Fibroblast of skin of left biceps (primary cell): ENCODE measurements at places on chromosomes 5 and 9.

DNA sequence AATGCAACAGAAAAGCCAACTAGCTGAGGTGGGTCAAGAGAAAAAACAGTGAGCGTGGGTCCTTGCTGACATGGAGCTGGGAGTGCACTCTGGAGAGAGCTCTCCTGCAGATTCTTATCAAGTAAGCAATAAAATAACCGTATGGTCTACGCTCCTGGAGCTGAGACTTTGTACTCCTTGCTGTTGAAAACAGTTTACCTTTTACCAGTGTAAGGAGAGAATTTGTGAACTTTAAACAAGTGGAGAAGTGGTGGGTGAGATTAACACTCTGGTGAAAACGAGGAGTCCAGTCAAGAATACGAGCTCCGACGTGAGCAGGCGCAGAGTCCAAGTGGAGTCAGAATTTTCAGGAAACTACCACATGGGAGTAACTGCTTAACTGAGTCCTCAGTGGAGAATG is 156.1 kb upstream of the ERCC6L2 start:
- DNase-seq: no peak

DNA sequence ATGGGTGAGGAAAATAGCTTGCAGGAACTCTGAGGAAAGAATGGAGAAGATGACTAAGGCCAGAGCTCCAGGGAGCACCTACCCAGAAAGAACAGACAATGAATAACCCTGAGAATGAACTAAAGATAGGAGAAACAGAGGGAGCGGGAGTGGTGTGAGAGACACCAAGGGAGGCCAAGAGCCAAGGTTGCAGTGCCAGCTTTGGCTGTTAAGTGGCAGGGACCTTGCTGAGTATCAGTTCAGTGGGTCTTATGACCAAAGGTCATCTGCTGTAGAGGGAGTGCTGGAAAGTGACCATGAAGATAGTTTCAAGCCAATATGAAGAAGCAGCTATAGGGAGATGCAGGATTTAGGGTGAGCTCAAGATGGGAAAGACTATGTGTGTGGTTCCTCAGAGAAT is 16.7 kb downstream of the P4HA2 start:
- no peak for DNase-seq

DNA sequence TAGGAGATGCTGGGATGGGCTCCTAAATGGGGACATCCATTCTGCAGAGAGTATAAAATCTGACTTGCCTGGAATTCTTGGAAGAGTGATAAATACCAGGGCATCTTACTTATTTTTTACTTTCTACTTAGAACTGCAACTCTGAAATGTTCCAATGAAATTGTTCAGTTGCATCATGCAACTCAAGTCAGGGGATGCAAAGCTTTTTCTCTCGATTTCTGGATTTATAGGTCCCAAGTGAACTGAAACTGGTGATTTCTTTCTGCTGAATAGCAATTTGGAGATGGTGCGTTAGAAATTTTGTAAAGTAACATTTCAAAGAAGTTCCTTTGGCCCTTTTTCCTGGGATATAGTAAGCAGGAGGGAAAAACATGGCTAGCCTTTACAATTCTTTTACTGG is 238.4 kb upstream of the CD180 start:
- no peak for DNase-seq

- DNase-seq: no peak
Measured at GRCh38 chr5:56501781-56502557, 268.8 kb upstream of the ANKRD55 start.

GRCh38 chr9:114367772-114368569 is 19.8 kb downstream of the AKNA start:
- DNase-seq: no peak

- DNase-seq: no peak
Measured at GRCh38 chr5:35066260-35066795, 18.6 kb upstream of the AGXT2 start.

DNA sequence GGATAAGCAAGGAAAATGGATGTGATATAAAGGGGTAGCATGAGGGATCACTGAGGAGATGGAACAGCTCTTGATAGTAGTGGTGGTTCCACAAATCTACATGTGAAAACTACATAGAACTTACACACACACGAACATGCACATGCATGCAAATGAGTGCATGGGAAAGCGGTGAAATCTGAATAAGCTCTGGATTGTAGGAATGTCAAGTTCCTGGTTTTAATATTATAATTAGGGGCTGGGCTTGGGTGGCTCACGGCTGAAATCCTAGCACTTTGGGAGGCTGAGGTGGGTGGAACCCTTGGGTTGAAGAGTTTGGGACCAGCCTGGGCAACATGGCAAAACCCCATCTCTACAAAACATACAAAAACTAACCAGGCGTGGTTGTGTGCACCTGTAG is 13.1 kb upstream of the PDCL start:
- DNase-seq: no peak

DNA sequence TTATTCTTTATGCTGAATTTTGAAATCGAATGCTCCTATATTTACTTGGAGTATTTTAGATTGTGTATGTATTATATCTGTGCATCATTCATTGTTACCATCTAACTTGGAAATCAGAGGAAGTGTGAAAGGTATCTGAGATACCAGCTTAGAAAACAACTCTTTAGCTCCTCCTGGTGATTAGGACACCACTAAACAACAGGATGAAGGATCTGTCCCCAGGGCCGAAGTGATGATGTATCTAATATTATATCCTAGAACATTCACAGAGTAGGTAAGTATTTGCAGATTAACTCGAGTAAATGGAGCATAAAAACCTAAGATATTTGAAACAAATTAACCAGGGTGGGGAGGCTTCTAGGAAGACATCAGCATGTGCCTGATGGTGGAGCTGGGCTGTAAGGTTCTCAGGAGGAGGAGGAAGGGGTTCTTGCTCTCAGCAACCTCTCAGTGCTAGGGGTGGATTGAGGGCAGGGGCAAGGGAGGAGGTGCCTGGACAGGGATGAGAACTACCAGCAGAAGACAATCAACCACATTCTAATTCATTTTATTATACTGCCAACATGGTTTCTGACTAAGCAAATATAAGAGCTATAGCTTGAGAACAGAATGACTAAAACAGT is 2.6 kb upstream of the NFIL3 start:
- DNase-seq: no peak

GRCh38 chr9:69355232-69355631 is 30.2 kb downstream of the ENTREP1 start:
- DNase-seq: no peak

GRCh38 chr5:140713562-140714094 is 13.4 kb downstream of the ZMAT2 start:
- no peak for DNase-seq

DNA sequence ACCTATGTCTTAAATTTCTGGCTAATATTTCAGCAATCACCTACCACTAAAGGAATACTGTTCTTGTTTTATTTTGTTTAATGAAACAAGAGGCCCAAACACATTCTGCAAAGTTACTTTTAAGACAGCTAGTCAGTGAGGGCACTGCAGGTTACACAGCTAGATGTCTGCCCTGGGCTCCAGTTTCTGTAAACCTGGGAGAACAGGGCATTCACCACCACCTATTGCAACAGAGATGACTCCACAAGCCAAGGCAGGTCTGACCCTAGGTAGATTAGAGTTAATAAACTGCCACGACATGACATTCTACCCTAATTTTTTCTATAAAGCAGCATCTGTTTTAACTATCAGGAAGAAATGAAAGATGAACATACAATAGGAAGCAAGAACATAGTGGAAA is 90.8 kb downstream of the SLF1 start:
- DNase-seq: no peak

DNA sequence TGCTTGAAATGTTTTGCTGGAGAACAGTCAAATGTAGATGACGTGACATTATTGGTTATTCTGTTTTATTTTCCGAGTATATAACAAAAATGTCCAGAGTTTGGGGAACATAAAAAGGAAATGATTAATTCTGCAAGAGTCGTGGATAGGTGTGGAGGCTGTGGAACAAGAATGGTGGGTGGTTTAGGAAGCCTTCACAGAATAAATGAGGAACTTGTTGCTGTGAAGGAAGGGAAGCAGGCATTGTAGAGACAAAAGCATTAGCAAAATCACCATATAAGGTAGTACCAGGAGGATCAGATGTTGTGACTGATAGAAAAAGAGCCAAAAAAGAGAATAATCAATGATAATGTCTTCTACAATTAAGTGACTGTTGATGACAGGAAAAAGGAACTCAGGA is 66.2 kb upstream of the CNTLN start:
- no peak for DNase-seq

DNA sequence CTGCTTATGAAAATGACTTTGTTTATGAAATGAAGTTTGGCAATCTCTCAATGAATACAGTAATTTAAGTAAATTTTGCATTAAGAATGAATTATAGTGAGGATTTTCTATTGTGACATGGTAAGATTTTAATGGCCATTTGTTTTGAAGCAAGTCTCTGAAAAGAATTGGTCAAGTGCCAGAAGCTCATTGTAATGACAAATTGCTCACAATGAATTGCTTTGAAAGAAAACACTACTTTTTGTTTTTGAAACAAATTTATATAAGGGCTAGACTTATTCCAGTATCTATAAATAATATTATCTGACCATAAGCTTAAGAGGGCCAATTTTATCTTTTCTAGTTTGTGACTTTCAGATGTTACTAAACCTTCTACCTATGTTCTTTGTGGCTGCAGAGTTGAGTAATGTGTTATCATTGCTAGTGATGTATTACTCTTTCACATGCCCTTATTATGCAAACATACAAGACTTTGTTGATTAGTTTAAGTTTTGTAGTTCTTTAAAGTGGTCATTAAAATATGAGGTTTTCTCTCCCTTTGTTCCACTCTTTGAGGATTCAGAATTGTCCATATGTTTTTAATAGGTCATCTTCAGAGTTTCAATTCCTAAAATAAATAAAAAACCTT is 93.0 kb upstream of the ZNF608 start:
- DNase-seq: no peak

GRCh38 chr5:80711938-80712337 is 57.2 kb upstream of the DHFR start:
- no peak for DNase-seq

- DNase-seq: no peak
Measured at GRCh38 chr9:98069551-98069950, 13.0 kb downstream of the NANS start.

DNA sequence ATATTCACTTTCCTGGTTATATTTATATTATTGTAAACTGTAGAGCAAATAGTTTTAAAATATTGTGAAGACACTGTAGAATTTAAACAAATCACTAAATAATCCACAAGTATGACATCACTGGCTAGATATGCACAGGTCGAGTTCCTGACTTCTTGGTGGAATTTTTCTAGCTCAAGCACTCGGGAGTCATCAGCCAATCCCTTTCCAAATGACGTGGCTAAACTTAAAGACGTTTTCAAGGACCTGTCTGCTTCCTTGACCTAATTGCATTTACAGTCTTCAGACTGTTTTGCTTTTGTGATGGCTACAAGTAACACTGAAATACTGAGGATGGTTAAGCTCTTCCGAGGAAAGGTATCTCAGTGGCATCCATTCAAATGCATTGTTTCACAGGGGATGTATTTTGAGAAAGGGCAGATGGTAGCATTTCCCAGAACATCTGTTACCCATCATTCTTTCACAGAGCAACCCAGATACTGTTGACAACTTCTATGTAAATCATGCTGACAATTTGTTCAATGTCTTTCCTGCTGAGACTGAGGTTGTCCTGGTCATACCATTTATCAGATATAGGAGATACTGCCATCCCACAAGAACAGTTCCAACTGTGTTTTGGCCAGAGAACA is 262.8 kb downstream of the CDH10 start:
- no peak for DNase-seq
